ENCODE measurements at places on chromosomes 13 and 19. TPM values are rescaled to one million over a fixed set of nuclear protein-coding genes. Genes with fewer than 3 reads are reported as not detected.

ZNF229 gene
- total RNA-seq = 13.8 TPM

MAU2 gene
- 37.3 TPM for total RNA-seq

FUT2 gene
- under 0.01 TPM for total RNA-seq

PLK5 gene
- total RNA-seq = not detected

FFAR2 gene
- total RNA-seq = not detected

OVOL3 gene
- total RNA-seq = not detected

HNRNPUL1 gene
- total RNA-seq = 108 TPM

C19orf81 gene
- not detected for total RNA-seq

REEP6 gene
- total RNA-seq = 3.0 TPM

PGLYRP1 gene
- total RNA-seq = not detected

APOE gene
- total RNA-seq = 87.9 TPM

CDX2 gene
- total RNA-seq = not detected

APOC1 gene
- total RNA-seq = 2.8 TPM

SIGLECL1 gene
- not detected for total RNA-seq

B3GNT8 gene
- total RNA-seq = 0.34 TPM

ITGBL1 gene
- 0.73 TPM for total RNA-seq

LILRB1 gene
- not detected for total RNA-seq

NCAN gene
- not detected for total RNA-seq

SLC25A42 gene
- 2.3 TPM for total RNA-seq

OSCAR gene
- total RNA-seq = not detected

PEAK3 gene
- not detected for total RNA-seq

RPL21 gene
- 649 TPM for total RNA-seq

LMTK3 gene
- total RNA-seq = under 0.01 TPM

JAK3 gene
- total RNA-seq = 3.1 TPM

MAP2K2 gene
- 195 TPM for total RNA-seq

MED25 gene
- 21.4 TPM for total RNA-seq

ZNF99 gene
- not detected for total RNA-seq

FXYD1 gene
- total RNA-seq = 0.15 TPM

OR4F17 gene
- not detected for total RNA-seq

SIGLEC7 gene
- not detected for total RNA-seq

OR7D2 gene
- not detected for total RNA-seq

CYP2S1 gene
- not detected for total RNA-seq

SERPINE3 gene
- total RNA-seq = 0.34 TPM

IGFL3 gene
- total RNA-seq = not detected

IL4I1 gene
- total RNA-seq = 1.00 TPM

ACER1 gene
- not detected for total RNA-seq

TNFSF13B gene
- total RNA-seq = 10.3 TPM

C19orf67 gene
- not detected for total RNA-seq

WDR62 gene
- 16.3 TPM for total RNA-seq

ATXN8OS gene
- total RNA-seq = not detected

KANK3 gene
- total RNA-seq = under 0.01 TPM

LGALS14 gene
- total RNA-seq = not detected

PLPP2 gene
- total RNA-seq = 4.3 TPM

RGCC gene
- 3.6 TPM for total RNA-seq

KIR2DL1 gene
- not detected for total RNA-seq

ADPRHL1 gene
- total RNA-seq = 0.33 TPM

ANGPTL8 gene
- not detected for total RNA-seq

AMH gene
- 0.36 TPM for total RNA-seq

PRR19 gene
- total RNA-seq = 0.46 TPM

CATSPERD gene
- not detected for total RNA-seq

MEIS3 gene
- total RNA-seq = 8.9 TPM

SHFL gene
- total RNA-seq = 94.9 TPM

ZNF132 gene
- total RNA-seq = 9.6 TPM

CEACAM3 gene
- not detected for total RNA-seq

CTXN1 gene
- total RNA-seq = 0.34 TPM
